Activated naive CD8-positive, alpha-beta T cell treated with anti-CD3 and anti-CD28 coated beads, Interleukin-2, amount 50 U/mL, for 24 hours (primary cell): ENCODE measurements at places on chromosomes 2 and 18.

DNA sequence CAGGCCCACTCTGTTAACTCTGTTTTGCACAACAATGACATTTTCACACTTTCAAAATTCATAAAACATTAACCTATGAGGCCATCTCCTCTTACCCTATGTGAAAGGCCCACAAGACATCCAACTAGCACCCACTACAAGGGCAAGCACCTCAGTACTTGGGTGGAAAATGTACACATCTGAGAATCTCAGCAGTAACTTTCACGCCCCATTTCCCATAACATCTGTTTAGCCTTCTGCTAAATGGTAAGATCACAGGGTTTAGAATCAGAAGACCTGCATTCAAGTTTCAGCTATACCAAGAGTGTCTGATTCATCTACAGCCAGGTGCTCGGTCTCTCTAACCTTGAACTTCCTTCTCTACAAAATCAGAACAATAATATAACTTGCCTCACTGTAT is 89.2 kb downstream of the SP100 start:
- no peak for DNase-seq

DNA sequence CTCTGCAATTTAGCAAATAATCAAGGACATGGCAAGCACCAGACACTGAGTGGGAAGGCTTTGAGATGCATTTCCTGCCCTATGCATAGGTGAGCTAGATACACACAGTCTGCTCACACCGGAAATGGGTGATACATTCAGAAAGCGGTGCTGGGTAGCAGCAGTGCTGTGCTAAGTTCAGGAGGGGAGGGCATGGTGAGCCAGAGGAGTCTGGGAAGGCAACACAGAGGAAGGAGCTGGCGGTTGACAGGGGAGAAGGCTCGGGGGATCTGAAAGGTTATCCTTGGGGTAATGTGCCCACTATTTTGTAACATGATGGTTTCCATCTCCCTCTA is 57.4 kb upstream of the EPAS1 start:
- peak; percentile 41 for DNase-seq

GRCh38 chr2:16669388-16669787 is 3.8 kb upstream of the CYRIA start:
- DNase-seq, result no peak

DNA sequence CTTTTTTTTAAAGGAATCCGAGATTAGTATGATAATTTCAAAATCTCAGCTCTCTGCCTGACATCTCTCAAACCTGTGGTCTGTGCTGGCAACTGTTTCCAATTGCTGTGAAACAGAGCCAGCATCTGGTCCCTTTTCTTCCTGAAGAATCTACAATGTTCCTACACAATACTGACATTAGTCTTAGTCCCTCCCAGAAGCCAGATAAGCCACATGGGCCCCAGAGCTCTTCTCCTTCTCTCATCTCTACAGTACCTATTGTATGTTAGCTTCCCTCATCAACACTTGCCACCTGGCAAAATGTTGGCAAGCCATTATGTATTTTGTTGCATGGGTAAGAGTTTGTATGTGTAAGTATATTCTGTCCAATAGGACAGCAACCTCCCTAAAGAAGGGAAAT is 62.9 kb upstream of the CDKL4 start:
- DNase-seq, result no peak

DNA sequence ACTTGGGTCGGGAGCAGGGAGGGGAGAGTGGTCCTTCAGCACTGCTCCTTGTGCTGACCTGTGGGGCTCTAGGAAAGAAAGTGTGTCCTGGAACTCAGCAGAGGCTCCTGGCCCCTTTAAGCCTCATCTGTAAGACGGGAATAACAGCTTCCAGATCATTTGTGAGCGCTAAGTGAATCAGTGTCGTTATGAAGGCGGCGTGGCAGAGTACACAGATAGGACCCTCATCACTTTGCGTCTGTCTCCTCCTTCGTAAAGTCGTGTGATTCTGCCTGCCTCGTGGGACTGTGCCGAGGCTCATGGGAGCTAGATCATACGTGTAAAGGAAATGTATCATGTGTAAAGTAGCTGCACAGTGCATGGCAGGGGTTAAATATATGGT is 18.6 kb downstream of the COLEC11 start:
- no peak for DNase-seq
